ENCODE measurements at places on chromosomes 4 and X.

DNA sequence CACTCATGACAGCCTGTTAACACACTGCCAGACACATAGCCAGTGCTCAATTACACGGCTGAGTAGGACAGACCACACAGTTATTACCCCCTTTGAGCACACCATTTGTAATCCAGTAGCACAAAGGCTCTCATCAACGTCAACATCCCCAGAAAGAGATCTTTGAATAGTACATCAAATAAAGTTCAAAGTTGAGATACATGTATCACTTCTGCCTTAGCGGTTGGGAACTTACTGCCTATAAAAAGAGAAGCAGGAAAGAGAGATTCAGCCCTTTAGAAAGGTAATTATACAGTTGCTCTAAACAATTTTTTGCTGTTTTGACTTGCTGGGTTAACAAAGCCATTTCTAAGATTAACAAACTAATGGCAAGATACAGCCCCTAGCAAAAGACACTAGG is 16.2 kb downstream of the ANXA5 start:
- no peak for DNase-seq

- no peak for DNase-seq
Measured at GRCh38 chr4:38230121-38230801, 270.1 kb downstream of the PTTG2 start.

GRCh38 chr4:48197643-48198237 is 63.7 kb upstream of the TXK start:
- DNase-seq: no peak

GRCh38 chrX:72477781-72478181 is 94.9 kb downstream of the HDAC8 start:
- no peak for DNase-seq

DNA sequence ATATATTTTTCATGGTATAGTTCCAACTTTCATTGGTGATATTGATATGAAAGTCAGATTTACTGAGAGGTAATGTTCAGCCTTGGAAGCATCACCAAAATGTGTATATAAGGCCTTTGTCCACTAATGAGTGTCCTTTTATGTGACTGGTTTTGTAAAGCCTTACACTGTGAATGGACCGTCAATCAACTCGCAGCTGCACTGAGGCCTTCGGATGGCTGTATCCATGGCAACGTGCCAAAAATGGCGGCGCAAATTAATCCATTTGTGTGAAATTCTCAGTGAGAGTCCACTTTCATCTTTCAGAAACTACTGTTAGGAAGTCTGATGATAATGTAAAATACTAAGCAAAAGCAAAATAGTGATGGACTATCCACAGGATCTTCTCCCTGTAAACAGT is 131.7 kb downstream of the SPCS3 start:
- DNase-seq: peak; percentile 1

DNA sequence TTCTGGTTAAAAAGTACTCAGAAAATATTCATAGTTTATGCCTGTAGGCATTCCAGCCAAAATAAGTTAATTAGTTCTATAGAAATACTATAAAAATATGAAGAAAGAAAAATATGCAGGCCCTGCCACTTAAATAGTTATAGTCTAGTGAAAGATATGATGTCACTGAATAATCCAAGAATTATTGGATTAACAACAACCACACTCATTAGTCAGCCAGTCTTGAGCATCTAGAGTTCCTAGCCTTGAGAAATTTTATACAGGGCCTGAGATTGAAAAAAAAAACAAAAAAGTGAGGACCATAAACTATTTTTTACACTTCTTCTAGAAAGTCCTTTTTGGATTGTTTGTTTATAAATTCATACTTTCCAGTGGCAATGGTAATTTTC is 823.0 kb downstream of the FAT4 start:
- DNase-seq: no peak

DNA sequence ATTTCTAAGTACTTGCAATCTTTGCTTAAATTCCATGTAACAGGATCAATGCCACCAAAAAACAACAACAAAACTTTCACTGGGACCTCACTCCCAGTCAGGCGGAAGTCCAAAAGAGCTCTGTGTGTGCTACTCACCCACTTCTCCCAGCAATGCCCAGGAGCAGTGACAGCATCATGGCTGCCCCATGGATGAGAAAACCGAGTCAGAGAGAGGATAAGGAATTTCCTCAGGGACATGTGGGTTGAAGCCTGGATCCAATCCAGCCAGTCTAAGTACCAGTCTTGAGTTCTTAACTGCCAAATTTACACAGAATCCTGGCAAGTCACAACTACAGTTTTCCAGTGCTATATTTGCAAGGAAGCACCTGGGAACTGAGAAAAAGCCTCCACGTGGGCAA is 64.5 kb downstream of the STX18 start:
- DNase-seq: no peak

GRCh38 chr4:184448821-184449220 is 25.5 kb downstream of the IRF2 start:
- peak; percentile 42 for DNase-seq

GRCh38 chr4:98604723-98605122 is 53.7 kb downstream of the TSPAN5 start:
- DNase-seq: no peak

- no peak for DNase-seq
Measured at GRCh38 chr4:139282065-139282720, 2.2 kb upstream of the MGARP start.
